Stimulated activated CD8-positive, alpha-beta memory T cell treated with anti-CD3 and anti-CD28 coated beads, Interleukin-4, amount 100 ng/mL, for 48 hours (primary cell): ENCODE measurements at places on chromosomes 1 and 21.

GRCh38 chr1:21607549-21608529, 61.3 kb downstream of the RAP1GAP start:
- peak; percentile 81 for DNase-seq

- DNase-seq: no peak
Observed at GRCh38 chr1:32635508-32636277, 14.7 kb downstream of the ZBTB8OS start.

DNA sequence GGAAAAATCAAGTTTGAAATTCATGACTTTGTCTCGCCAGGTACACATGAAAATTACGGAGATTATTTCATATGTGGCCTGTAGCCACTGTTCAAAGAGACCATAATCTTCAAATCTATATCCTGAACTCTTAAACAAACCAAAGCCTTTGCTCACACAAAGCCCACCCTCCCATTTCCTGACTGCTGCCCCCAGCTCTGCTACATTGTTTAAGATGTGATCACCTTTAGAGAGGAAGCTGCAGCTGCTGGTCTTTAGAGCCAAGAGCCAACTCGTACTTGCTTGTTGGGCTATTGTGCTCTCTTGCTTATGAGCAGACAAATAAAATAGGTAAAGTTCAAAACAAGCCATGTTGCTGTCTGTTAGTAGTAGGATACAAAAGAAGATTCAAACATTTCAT, 71.9 kb downstream of the DTL start:
- DNase-seq: no peak

DNA sequence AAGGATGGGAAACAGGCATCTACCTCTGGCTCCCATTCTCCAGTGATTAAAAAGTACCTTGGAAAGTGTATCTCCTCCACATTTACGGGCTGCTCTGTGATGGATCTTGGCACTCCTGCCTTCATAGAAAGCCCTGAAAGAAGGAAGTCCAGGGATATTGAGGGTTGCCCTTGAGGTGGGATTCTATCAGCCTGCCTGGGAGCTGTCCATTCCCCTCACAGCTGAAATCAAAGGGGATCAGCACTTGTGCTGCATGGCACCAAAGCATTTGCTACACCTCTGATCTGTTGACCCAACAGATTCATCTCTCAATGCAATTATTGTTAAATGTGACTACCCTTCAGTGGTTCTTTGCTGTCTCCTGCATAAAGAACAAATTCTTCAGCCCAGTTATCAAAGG, 442.0 kb upstream of the RUNX1 start:
- DNase-seq: no peak

- DNase-seq: peak; percentile 48
Observed at GRCh38 chr1:1237874-1238701, 6.1 kb downstream of the B3GALT6 start.

DNA sequence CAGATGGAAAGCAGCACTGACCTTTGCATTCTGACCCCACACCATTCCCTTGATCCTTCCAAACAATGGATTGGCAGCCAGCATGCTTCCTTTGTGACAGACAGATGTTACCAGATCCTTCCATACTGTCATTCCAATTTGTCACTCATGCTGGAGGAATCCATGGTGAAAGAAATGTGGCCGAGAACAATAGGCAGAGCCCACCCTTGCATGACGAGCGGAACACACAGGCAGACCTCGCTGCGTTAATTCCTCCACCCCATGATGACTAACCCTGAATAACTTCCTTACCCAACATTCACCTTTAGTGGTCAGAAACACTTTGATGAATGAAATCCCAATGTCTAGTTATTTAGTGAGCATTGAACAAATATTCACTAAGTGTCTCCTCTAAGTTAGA, 45.1 kb downstream of the PDPN start:
- no peak for DNase-seq

DNA sequence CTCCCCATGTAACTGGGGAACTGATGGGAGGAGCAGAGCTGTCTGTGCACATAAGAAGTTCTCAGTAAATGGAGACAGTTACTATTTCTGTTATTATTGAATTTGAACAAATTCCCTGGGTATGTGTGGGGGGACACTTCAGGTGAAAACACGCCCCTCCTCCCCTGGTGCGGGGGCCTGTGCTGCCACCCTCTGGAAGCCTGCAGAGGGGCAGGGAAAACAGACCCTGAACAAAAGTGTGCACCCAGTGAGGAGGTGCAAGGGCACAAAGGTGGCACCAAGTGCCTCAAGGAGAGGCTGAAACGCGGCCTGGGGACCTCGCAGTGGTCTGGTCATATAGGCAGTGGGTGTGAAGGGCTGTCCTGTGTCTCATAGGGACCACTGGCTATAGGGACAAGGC, 18.2 kb upstream of the NADK start:
- DNase-seq: peak; percentile 31

GRCh38 chr1:176033474-176033873, 173.6 kb downstream of the COP1 start:
- no peak for DNase-seq

DNA sequence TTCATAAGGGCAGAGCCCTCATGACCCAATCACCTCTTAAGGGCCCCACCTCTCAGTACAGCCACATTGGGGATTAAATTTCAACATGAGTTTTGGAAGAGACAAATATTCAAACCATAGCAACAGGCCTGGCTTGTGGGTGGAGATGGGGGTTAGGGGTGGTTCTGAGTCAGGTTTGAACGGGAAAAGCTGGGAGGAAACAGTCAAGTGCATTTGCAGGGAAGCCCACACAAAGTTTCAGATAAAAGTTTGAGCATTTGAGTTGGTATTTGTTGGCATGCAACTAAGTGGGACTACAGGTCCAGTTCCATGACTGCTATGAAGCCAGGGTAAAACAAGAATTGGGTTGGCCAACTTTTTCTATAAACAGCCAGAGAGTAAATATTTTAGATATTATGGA, 21.0 kb upstream of the PADI2 start:
- DNase-seq: no peak

- DNase-seq: no peak
Observed at GRCh38 chr1:96944432-96945092, 223.0 kb downstream of the PTBP2 start.

DNA sequence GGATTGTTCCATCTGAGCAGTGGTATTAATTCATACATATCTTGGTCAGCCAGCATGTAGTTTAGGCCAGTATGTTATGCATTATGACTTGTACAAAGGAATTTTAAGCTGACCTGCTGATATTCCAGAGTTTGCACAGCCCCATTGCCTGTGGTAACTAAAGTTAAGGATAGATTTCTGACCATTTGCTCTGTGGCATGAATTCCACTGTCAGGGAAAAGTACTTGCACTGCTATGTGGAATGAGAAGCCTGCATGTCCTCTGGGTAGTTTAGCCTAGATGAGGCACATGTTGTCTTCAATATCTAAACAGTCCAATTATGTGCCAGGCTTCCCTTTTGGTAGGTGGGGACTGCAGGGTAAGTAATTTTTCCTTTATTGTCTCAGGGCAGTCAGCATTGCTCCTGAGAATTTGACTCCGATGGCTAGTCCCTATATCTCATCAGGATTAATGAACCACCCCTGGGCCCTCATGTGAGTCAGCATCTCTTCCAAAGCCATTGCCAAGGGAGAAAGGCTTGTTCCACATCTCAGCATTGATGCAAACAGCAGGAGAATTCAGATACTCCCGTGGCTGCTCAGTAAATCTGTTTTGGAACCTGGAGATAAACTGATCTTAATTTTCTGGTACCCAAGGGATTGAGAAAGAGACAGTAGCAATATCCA, 30.2 kb downstream of the NEK7 start:
- no peak for DNase-seq

- DNase-seq: no peak
Observed at GRCh38 chr21:43269957-43270705, 101.3 kb downstream of the CRYAA start.

GRCh38 chr1:226678701-226679100, 60.4 kb downstream of the ITPKB start:
- DNase-seq: peak; percentile 73

DNA sequence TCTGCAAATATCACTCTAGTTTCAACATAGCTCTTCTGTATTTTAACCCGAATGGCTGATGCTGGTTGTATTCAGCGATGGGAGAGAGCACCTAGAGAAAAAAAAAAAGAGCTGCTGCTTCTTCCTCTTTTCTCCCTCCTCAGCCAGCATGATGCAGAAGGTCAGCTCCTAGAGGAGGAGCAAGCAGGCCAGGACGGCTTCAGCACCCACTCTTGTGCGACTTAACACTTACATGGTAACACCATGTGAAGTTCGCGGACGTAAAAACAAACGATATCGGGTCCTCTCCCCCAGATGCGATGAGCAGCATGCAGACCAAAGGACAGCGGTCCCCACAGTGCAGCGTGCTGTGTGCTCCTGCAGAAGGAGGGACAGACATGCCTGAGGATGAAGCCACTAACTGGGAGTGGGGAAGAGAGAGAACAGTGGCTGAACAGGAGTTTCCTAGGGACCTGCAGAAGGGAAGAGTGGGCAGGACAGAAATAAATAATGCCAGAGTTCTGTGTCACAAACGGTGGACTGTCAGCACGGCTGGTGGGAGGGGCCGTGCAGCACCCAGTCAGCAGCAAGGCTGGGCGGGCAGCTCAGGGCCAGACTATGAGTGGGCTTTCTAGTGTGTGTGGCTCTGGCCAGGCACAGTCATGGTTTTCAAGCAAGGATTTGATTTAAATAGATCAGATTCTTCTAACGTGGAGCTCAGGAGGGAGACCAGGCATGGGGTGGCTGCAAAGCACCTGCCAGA, 11.4 kb upstream of the B3GALT5 start:
- DNase-seq: no peak

- no peak for DNase-seq
Observed at GRCh38 chr1:94734963-94735901, 84.9 kb upstream of the SLC44A3 start.

GRCh38 chr1:34404804-34405203, 228.1 kb downstream of the C1orf94 start:
- DNase-seq: no peak

- DNase-seq: no peak
Observed at GRCh38 chr1:232917053-232917452, 33.4 kb upstream of the NTPCR start.

- DNase-seq: no peak
Observed at GRCh38 chr1:86489242-86489878, 20.6 kb downstream of the CLCA1 start.

DNA sequence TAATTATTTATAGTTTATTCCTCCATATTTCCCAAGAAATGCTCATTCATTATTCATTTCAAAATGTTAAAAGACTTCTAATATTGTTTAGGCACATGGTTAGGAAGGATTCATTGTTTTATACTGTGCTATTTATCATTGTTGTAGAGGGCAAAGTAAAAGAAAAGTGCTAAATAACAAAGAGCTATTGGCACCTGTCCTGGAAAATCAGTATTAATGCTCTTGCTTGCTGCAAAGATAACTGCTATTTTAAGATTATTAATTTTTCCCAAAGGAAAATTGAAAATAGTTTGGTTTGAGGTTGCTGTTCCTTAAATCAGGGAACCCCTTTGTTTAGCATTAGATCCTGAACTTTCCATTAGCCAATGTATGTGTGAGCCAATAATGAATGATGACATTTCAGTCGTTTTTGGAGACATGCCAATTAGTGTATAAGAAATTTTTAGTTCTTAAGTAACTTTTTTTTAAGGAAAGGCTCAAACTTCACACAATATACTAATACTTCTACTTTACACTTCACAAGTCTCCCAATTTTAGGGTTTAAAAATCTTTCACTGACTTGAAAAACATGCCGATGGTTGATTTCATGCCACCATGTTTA, 39.9 kb downstream of the EPB41 start:
- no peak for DNase-seq

GRCh38 chr1:26861286-26861701, 1.7 kb upstream of the SFN start:
- DNase-seq: no peak

DNA sequence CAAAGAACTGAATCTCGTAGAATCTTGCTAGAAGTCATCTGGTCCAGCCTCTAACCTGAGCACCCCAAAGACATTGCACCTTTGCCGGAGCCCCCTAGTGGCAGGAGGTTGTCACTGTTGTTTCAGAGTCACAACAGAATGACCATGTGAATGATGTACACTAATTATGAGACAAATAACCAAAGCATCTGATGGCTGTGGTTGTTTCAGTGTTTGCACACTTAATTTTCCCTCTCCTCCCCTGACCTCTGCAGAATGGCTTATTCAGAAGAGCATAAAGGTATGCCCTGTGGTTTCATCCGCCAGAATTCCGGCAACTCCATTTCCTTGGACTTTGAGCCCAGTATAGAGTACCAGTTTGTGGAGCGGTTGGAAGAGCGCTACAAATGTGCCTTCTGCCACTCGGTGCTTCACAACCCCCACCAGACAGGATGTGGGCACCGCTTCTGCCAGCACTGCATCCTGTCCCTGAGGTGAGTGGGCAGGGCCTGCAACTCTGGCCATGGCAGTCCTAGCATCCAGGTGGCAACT, 26.4 kb downstream of the TRAF5 start:
- DNase-seq: peak; percentile 77

- DNase-seq: no peak
Observed at GRCh38 chr1:87295445-87296110, 33.1 kb upstream of the LMO4 start.
